Activated CD4-positive, alpha-beta T cell treated with anti-CD3 and anti-CD28 coated beads, Interleukin-2, amount 50 U/mL, for 1 hour (primary cell): ENCODE measurements at places on chromosomes 2 and 18.

- DNase-seq: no peak
These were observed 110.6 kb downstream of the TMEM182 start for GRCh38 chr2:102872388-102872787.

DNA sequence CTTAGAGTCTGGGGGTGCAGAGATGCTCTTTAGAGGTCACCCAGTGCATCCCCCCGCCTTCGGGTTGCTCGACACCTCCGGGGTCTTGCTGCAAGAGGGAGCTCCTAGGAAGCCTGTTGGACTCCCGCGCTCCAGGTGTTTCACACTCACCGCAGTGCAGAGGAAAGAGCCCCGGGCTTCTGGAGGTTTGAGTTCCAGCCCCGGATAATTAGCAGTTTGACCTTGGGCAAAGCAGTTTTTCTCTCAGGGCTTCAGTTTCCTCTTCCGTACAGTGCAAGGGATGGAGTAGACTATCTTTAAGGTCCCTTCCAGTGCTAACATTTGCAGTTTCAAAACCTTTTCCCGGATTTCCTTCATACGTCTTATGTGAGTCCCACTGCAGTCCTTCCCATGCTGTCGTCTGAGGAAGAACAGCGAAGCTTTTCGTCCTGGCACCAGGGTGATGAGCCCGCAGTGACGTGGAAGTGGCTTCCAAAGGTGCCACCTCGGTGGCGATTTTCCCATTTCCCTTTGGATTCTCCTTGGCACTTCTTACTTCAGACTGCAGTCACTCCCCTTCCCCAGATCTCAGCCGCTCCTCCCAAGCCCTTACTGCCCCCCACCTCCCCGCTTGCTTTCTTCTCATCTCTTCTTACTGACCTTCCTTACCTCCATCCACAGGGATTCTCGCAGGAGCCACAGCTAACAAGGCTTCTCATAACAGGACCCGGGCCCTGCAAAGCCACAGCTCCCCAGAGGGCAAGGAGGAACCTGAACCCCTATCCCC is 585 bp downstream of the PNKD start:
- DNase-seq: no peak

DNA sequence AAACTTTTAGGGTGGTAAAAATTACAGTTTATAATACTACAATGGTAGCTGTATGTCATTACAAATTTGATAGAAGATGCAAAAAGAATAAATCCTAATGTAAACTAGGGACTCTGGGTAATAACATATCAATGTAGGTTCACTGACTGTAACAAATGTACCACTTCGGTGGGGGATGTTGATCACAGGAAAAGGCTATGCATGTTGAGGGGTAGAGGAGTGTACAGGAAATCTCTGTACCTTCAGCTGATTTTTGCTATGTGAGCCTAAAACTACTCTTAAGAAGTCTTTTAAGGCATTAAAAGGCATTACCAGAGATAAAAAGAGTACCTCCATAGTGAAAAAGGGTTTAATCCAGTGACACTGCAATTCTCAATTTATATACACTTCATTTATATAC is 25.0 kb downstream of the TRIP12 start:
- no peak for DNase-seq

DNA sequence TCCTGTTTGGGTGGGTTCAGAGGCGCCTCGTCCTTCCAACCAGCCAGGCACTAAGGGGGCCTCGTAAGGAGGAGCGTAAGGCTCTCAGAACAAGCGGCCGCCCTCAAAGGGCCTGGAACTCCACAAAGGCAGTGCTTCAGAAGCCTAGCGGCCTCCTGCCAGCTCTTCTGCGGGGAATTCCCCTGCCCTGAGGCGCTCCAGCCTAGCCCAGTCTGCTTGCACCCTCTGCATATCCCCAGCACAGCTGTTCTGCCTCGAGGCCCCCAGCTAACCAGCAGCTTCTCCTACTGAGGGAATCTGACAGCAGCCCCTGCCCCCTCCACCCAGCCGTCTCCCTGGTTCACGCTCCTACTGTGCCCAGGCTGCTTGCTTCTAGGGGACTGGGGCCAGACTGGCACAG is 265.9 kb downstream of the TFCP2L1 start:
- no peak for DNase-seq

DNA sequence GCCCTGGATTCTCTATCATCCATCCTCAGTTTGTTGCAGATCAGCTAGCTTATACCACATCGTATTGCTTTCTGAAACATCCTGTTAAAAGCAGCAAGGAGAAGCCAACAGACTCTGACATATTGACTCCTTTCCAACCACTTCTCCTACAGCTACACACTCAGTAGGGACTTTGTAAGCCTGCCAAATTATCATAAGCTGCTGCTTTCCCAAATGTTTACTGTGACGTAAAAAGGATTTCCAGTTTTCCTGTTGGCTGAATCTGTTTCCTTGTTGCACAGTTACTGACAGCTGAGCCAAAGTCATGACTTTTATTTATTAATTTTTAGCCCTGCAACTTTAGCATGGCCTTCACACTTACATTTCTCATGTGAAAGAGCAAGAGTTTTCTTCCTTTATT is 294.3 kb downstream of the KCNJ3 start:
- DNase-seq: no peak

- DNase-seq: no peak
These were observed 35.7 kb downstream of the RASGRP3 start for GRCh38 chr2:33512112-33512511.

DNA sequence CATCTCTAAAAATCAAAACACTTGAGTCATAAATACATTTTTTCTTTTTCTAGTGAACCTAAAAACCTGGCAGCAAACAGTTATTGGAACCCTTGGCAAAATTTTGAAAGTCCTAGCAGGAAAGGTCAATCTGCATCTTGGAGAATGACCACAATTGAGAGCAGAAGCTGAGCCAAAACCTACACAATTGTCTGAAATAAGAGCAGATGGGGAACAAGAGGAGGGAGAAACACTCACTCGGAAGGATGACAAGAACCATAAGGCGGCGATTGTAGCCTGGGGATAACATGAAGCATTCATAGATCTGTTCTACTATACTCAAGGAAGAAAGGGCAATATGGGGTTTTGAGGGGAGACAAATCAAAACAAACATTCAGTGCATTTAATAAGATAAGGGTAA is 117.0 kb downstream of the CHN1 start:
- no peak for DNase-seq

DNA sequence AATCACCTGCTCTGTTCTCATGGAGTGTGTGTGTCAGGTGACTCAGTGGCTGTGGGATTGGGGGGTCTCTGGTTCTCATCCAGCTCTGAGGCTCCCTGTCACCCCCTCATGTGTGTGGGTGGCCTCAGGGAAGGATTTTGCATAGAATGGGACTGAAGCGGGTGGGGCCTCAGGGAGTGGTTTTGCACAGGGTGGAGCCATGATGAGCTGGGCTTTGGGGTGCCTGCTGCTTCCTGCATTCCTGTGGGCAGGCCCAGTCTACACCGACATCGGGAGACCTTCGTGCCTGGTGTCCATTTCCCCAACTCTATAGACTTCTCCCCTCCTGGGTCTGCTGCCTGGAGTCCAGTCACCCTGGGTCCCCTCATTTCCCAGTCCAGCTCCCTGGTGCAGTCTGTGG is 59.7 kb downstream of the VAPA start:
- no peak for DNase-seq

GRCh38 chr2:78202366-78202765 is 680.2 kb upstream of the LRRTM4 start:
- no peak for DNase-seq

DNA sequence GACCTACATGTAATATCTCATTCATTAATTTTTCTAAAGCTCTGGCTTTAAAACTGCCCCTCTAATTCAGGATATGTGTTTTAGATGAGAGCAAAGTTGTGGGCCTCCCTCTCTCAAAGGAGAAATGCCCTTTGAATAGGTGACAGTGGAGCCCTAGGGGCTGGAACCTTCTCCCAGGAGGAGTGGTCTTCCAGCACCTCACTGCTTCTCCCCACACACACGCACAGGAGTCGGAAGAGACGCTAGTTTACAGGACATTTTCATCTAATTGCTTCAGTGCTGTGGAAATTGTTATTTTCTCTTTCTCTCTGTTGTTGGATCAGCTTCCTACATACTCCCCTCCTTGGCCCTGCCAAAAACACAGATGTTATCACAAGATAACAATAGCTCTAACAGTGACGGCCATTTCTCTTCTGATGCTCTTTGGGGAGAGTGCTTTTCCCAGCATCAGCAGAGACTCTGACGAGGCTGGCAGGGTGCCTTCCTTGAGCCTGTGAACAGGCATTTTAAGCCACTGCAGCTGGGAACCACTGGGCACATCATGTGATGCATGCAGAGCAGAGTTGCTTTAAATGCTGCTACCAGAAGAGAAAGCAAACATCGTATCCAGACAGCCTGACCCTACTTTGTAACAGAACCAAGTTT is 209.4 kb upstream of the SP5 start:
- DNase-seq: no peak

- DNase-seq: no peak
These were observed 66.6 kb downstream of the PHLPP1 start for GRCh38 chr18:62781893-62782292.
